Natural killer cell treated with Interleukin-12 subunit alpha and Interleukin-12 subunit beta and Interleukin-15 and Interleukin-18, amount 100 ng/mL, for 72 hours (primary cell): ENCODE measurements at places on chromosomes 2 and 18.

DNA sequence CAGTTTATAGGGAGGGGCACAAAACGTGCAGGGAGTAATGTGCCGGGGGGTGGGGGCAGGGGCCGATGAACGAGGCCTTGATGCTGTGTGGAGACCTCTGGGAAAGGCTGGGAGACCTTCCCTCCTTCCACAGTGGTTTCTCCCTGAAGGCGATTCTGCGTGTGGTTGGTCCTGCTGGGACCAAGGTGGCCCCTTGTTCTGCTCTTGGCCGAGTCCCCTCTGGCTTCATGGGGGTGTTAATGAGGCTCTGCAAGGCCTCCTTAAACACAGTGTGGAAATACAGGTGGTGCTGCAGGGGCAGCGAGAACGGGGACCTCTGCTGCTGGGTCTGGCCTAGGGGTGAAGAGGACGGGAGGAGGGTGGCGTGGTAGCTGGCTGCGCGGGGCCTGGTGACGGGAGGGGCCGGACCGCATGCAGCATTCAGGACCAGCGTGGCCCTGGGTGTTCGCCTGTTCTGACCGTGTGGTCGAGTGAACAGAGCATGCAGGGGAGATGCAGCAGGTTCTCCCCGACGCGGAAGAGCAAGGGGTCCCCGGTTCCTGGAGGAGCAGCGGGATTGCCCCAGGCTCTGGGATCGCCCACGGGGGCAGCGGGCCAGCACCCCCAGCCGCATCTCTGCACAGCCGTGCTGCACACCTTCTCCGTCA lies 42.1 kb upstream of the KCNG2 start:
- no peak overlapping the region for H3K4me3 ChIP-seq
- no peaks in the 10 kb centered on the region for H3K36me3 ChIP-seq
- H3K27ac ChIP-seq = no peak overlapping the region

- no peaks in the 10 kb centered on the region for H3K27me3 ChIP-seq
- H3K4me1 ChIP-seq = peaks cover 22% of the 10 kb centered on the region
- H3K4me3 ChIP-seq = peak overlapping the region; percentile 85
- no peaks in the 10 kb centered on the region for H3K36me3 ChIP-seq
- peak; percentile 64 for DNase-seq
- peak overlapping the region; percentile 91 for H3K27ac ChIP-seq
Measured at GRCh38 chr18:54269893-54270844, 852 bp downstream of the POLI start.

DNA sequence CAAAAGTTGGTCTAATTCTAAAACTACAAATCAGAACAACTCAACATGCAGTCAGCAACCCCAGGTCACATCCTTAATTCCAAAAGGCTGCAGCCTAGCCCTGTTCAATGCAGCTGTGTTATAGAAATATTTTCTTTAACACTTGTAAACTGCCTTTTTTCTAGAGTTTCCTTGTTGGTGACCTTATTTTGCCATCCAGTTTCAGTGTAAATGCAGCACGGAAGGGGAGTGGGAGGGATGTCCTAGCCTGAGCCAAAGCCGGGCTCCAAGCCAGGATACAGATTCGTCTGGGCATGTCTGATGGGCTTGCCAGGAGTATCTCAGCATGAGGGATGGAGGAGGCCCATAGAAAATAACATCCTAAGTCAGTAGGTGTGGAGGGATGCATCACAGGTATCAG lies 17.7 kb upstream of the SP3 start:
- H3K27ac ChIP-seq = no peak overlapping the region
- no peak for DNase-seq
- H3K36me3 ChIP-seq = no peaks in the 10 kb centered on the region
- H3K27me3 ChIP-seq = no peaks in the 10 kb centered on the region

DNA sequence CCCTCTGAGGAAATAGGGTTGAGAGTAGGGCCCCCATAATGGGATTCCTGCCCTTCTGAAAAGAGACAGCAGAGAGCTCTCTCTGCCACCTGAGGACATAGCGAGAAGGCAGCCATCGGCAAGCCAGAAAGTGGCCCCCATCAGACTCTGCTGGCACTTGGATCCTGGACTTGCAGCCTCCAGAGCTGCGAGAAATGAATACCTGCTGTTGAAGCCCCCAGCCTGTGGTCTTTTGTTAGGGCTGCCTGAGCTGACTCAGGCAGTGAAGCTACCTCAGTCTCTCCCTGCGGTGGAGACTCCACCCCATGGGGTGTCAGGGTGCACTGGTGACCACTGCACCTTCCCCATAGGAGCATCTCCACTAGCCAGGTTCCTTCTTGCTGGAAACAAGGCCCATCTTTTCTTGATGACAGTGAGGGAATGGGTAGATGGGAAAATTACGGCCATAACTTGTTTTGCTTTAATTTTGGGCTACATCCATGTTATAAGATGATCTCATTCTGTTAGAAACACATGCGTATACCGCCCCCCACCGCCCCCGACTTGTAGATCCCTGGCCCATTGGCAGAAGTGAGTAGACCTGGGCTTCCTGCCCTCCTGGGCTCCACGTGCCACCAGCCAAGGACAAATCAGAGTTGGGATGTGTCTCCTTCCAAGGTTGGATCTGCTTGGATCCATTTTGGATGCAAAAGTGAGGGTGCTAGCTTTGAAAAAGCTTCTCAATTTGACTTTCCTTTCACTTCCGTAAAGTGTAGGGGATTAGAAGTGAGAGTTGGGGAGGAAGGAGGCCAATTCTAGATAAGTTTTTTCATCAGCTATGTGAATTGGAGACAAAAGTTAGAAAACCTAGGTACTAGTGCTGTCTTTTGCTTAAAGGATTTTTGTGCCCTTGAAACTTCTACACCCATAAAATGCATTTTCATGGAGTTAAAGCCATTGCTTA lies 42.9 kb downstream of the NCK2 start:
- DNase-seq = no peak
- H3K27me3 ChIP-seq = no peaks in the 10 kb centered on the region
- H3K36me3 ChIP-seq = no peaks in the 10 kb centered on the region
- H3K4me3 ChIP-seq = no peak overlapping the region
- H3K4me1 ChIP-seq = peaks cover 65% of the 10 kb centered on the region

DNA sequence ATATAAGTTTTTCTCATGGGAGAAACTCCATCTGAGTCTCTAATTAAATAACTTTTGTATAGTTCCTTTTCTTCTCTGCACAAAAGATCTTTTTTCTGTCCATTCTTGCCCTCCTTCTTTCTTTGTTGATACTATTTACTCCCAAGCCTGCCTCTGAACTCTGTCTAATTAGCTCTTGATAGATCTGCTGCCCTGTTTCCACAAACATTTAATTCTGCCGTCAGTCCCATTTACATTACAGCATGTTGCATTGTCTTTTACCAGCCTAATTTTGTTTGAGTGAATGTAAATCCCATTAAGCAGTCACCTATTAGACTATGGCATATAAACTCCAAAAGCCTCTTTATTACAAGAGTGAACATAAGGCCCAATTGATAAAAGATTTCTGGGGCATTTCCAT lies 254.4 kb downstream of the ERBB4 start:
- no peak for DNase-seq
- no peaks in the 10 kb centered on the region for H3K4me1 ChIP-seq
- H3K27me3 ChIP-seq = no peaks in the 10 kb centered on the region
- no peaks in the 10 kb centered on the region for H3K36me3 ChIP-seq
- H3K4me3 ChIP-seq = no peak overlapping the region

DNA sequence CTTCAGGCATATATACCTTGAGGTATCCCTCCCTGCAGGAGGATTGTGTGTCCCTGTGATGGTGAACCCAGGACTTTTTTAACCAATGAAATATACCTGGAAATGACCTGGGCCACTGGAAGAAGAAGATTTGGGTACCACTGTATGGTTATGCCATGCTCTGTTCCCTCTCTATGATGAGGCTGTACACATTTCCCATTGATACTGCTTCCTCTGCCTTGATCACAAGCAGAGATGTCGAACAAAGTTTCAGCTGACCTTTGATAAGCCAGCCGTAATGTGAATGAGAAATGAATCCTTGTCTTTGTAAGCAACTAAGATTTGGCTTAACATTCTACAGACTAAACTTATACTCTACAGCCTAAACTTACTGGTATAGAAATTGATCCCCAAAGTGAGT lies 78.4 kb upstream of the SPOPL start:
- no peaks in the 10 kb centered on the region for H3K4me1 ChIP-seq
- H3K36me3 ChIP-seq = peaks cover 9% of the 10 kb centered on the region
- H3K27ac ChIP-seq = no peak overlapping the region
- H3K4me3 ChIP-seq = no peak overlapping the region
- no peak for DNase-seq

DNA sequence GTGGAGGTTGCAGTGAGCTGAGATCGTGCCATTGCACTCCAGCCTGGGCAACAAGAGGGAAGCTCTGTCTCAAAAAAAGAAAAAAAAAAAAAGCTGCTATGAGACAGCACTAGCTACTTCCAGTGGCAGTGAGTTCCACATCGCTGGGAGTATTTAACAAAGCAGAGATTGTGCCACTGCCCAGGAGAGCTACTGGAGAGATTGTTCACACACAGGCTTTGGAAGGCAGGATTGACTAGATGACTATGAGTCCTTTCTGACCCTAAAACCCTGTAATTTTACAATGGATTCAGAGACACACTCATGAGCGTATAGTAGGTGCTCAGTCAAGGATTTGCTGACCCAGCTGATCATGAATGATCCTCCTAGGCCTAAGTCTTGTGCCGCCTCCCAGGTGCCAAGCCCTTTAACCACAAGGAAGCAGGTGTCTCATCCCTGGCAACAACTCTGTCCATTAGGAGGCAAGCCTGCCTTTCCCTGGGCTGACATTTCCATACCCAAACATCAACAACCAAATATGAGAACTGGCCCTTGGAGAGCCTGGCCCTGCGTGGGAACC lies 45.0 kb upstream of the ODC1 start:
- no peaks in the 10 kb centered on the region for H3K36me3 ChIP-seq
- DNase-seq = no peak
- peak overlapping the region; percentile 9 for H3K4me3 ChIP-seq

- no peaks in the 10 kb centered on the region for H3K4me1 ChIP-seq
- H3K27ac ChIP-seq = no peak overlapping the region
- H3K36me3 ChIP-seq = no peaks in the 10 kb centered on the region
- H3K4me3 ChIP-seq = no peak overlapping the region
- no peaks in the 10 kb centered on the region for H3K27me3 ChIP-seq
- no peak for DNase-seq
Measured at GRCh38 chr2:133407341-133407740, 160.9 kb downstream of the NCKAP5 start.

DNA sequence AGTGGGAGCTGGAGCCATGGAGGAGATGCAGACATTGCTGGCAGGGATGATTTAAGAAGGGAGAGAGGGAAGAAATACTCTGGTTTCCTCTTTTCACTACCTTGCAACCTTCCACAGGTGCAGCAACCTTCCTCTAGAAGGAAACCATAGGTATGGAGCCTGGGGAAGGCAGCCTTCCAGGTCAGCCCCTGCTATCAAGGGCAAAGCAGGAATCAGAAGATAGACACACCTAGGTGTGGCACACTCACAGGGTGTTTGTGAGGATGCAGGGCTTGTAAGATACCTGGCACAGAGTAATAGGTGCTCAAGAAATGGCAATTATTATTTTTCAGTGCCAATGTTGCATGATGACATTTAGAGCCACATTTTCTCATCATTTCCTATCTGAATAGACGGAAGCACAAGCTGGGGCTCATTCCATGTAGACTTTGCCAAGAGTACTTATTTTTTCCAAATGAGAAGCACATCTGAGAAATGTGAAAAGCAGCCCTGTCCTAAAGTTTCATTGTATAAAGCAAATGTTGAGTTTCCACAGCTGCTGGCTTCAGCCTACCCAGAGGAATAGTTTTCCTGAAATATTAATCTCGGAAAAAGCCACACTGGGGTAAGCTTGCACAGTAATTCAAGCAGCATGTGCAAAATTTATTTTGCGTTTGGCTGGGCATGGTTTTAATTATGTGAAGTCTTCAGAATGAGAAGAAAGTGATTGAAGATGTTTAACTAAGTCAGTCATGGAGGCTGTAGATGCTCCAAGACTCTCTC lies 20.6 kb downstream of the EVA1A start:
- H3K27ac ChIP-seq = no peak overlapping the region
- no peaks in the 10 kb centered on the region for H3K4me1 ChIP-seq
- no peak for DNase-seq

GRCh38 chr2:233179848-233180366 lies 71.6 kb upstream of the ATG16L1 start:
- peaks cover 40% of the 10 kb centered on the region for H3K4me1 ChIP-seq
- peaks cover 50% of the 10 kb centered on the region for H3K36me3 ChIP-seq
- no peak for DNase-seq
- no peak overlapping the region for H3K4me3 ChIP-seq
- H3K27ac ChIP-seq = peak overlapping the region; percentile 62

DNA sequence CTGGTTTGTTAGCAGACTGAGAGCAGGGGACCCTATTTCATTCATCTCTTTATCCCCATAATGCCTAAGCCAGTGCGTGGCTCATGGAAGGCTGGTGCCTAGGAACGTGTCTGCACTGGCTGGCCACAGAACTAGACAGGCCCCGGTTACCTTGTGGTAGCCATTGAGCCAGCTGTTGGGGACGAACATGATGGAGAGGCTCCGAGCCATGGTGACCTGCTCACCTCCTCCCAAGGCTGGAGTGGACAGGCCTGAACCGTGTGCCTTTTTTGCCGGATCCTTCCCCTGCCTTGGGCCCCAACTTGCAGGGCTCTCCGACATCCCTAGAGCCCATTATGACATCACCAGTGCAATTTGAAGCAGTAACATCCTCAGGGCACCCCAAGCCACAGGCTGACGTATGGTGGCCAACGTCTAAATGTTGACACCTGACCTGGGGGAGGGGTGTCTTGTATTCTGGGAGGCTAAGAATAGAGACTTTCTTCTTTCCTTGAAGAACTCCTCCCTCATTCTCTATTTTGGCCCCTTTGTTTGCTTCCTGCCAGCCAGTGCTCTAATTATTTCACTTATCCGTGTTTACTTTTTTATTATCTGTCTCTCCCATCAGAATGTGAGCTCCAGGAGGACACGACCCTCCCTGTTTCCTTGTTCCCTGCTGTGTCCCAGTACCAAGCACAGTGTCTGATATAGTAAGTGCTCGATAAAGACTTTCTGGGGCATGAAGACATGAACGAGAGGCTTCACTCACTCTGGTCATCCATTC lies 12.2 kb upstream of the DNPEP start:
- no peak overlapping the region for H3K4me3 ChIP-seq
- H3K27me3 ChIP-seq = no peaks in the 10 kb centered on the region
- H3K27ac ChIP-seq = no peak overlapping the region
- no peaks in the 10 kb centered on the region for H3K4me1 ChIP-seq
- H3K36me3 ChIP-seq = no peaks in the 10 kb centered on the region

DNA sequence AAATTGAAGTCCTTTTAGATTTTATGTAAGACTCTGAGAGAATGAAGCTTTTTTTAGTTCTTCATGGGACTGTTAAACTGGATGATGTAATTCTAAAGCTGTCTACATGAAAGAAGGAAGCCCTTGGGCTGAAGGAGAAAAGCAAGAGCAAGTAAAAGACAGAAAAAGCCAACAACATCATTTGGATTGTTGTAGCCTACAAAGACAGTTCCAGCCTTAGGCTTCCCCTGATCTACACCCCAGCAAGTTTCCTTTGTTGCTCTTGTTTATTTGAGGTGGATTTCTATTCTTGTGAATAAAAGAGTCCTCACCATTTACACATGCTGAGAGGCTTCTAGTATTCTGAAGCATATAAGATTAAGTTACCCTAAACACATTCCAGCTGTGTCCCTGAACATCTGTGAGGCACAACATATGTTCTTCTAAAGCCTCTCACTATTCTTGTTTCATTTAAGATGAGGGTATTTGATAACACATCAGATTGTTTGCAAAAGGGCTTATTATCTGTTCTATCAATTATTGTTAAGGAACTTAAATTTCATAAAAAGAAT lies 377.8 kb downstream of the LNPK start:
- peaks cover 4% of the 10 kb centered on the region for H3K36me3 ChIP-seq
- no peak overlapping the region for H3K4me3 ChIP-seq
- peaks cover 20% of the 10 kb centered on the region for H3K27me3 ChIP-seq
- H3K4me1 ChIP-seq = peaks cover 3% of the 10 kb centered on the region
- no peak overlapping the region for H3K27ac ChIP-seq

- H3K27me3 ChIP-seq = peaks cover 13% of the 10 kb centered on the region
- no peak overlapping the region for H3K4me3 ChIP-seq
- H3K27ac ChIP-seq = no peak overlapping the region
- peaks cover 5% of the 10 kb centered on the region for H3K36me3 ChIP-seq
Measured at GRCh38 chr18:37272226-37272625, 293.4 kb downstream of the CELF4 start.
